ENCODE measurements at places on chromosomes 1 and 21. TPM values are rescaled to one million over a fixed set of nuclear protein-coding genes. Genes with fewer than 3 reads are reported as not detected.

GRCh38 chr1:204464701-204465100, 29.9 kb downstream of the PIK3C2B start:
- no peak for DNase-seq

DNA sequence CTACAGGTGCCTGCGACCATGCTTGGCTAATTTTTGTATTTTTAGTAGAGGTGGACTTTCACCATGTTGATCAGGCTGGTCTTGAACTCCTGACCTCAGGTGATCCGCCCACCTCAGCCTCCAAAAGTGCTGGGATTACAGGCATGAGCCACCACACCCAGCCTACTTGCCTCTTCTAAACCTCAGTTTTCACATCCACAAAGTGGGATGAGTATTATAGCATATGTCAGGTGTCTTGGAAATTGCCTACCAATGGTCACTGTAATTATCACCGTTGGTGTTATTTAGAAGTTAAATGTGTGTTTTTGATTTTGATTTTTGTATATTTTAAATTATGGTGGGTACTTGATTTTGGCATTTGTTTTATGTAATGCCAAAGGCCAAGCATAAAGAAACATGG, 36.7 kb downstream of the SLC44A3 start:
- no peak for DNase-seq

GRCh38 chr21:34836103-34836932, 167.5 kb downstream of the CLIC6 start:
- DNase-seq: no peak

GRCh38 chr1:116987256-116987555, 14.4 kb upstream of the CD101 start:
- DNase-seq: no peak

DNA sequence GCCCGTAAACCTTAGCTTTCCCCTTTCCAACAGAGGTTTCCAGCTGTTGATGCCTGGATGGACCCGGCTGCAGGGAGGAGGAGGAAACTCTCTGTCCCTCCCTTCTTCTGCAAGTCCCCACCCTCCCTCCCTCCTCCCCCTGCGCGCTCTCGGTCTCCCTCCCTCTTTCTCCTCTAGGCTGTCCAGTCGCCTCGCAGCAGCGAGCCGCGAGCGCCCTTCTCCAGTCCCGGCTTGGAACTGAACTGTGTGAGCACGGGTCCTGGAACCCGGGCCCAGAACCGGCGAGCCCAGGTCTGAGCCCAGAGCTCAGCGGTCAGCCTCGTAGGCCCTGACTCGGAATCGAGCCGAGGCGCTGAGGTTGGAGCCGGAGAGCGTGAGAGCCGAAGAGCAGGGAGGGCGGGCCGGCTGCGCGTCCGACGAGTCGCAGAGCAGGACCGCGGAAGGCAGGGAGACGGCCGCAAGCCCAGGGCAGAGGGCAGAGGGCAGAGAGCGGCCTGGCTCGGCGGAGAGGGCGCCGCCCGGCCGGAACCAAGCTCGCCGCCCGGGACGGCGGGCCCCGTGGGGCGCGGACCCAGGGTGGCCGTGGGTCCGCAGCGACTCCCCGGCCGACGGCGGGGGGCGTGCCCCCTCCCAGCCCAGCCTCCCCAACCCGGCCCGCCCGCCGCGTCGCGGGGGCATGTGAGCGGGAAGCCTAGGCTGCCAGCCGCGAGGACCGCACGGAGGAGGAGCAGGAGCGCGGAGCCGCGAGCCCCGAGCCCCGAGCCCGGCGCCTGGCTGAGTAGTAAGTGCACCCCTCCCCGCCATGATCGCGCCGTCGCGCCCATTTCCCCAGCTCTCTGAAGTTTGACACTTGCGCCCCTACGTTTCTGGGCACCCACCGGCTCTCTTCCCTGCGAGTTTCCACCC, at the start of gene SOX13:
Gene SOX13 (plus strand): TSS at position 185 of the 906 bp plus-strand sequence. CDS start 39,801 bp downstream, outside the sequence.
- DNase-seq: peak; percentile 95

GRCh38 chr1:166111430-166111829, 55.4 kb downstream of the FAM78B start:
- no peak for DNase-seq

DNA sequence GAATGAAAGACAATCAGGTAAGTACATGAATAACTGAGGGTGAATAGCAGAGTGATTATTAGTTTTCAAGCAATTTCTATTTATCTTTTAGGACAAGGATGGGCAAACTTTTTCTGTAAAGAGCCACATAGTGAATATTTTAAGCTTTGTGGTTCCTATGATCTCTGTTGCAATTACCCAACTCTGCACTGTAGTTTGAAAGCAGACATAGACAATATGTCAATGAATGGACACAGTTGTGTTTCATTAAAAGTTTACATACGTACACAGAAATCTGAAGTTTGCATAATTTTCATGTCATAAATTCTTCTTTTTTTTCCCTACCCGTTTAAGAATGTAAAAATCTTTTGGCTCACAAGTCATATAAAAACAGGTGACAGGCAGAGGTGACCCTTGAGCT, 71.4 kb downstream of the ZNF281 start:
- DNase-seq: no peak

The LAPTM5 gene
- 0.28 TPM for total RNA-seq

All from H7 (cell line).